Liver (tissue), 10 donors: ENCODE measurements at places on chromosomes 2 and 18. TPM values are rescaled to one million over a fixed set of nuclear protein-coding genes. Genes with fewer than 3 reads are reported as not detected.

The C2orf92 gene
- 1.9 TPM for polyA plus RNA-seq

The IGFBP5 gene
- 15.7 TPM for polyA plus RNA-seq

The PTMA gene
- polyA plus RNA-seq = 523 TPM

The GAREM2 gene
- 0.28 TPM for polyA plus RNA-seq

The TEX44 gene
- not detected for polyA plus RNA-seq

GRCh38 chr2:10773821-10774341, 38.7 kb downstream of the PDIA6 start:
- DNase-seq = no peak

DNA sequence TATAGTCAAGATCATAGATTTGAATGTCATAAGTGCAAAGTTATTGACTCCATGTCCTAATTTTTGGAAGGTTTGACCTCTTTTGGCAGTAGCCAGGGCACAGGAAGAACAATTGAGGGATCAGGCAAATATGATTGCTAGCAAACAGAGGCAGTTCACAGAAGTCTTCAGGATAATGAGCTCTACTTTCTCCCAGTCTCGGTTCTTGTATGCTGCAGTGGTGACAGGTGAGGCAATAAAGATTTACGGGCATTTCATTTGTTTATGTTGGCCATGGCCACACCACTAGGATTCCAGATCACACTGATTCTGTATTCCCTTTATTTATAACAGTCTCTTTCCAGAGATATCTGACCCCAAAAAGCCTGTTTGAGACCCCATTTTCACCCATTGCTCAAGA, 137.5 kb downstream of the UBR3 start:
- DNase-seq = no peak

DNA sequence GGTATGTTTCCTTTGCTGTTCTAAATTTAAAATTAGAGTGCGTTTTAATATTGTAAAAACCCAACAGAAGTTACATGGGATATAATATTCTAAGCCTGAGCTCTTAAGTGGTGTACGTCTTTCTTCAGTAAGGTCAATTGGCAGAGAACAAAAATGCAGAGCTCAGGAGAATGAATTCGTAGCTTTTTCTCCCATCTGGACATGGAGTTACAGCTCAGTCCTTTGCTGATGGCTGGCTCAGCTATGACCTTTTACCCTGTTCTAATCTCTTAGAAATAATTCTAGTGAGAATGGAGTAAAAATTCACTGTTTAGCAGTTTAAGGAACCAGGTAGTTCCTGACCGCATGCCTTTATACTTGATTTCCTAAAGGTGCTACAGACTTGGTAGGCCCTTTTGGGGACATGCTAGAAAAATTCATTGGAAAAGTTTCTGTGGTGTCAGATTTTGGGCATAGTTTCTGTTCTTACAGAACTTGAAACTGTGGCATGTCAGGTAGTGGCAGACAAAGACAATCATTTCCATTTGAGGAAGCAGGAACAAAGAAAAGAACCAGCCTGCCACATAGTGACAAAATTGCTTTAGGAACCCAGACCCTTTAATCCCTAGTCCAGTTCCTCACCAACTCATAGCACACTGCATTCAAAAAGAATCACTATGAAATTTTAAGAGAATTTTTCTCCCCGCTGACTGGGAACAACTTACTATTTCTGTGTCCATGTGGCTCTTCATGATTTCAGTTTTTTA, 566.8 kb upstream of the ZNF804A start:
- DNase-seq = no peak

- no peak for DNase-seq
Observed at GRCh38 chr2:162028511-162028910, 45.5 kb downstream of the DPP4 start.

GRCh38 chr18:76970770-76971559, 148.6 kb downstream of the ZNF236 start:
- no peak for DNase-seq

DNA sequence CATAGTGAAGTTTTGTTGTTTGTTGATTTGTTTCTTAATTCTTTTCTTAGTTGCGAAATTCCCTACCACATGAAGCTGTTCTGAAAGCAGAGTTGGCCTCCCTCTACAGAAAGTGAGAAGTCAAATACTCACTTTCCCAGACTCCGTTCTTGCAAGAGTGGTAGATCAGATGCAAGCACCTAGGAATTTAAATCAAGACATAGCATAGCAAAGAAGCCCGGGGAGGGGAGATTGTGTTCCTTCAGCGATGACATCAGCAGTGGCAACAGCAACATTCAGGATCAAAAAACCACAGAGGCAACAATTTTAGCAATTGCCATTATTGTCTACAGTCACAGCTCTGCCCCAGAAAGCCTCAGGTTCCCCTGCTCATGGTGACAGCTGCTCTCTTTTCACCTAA, 580.0 kb downstream of the RNF144A start:
- DNase-seq = no peak

DNA sequence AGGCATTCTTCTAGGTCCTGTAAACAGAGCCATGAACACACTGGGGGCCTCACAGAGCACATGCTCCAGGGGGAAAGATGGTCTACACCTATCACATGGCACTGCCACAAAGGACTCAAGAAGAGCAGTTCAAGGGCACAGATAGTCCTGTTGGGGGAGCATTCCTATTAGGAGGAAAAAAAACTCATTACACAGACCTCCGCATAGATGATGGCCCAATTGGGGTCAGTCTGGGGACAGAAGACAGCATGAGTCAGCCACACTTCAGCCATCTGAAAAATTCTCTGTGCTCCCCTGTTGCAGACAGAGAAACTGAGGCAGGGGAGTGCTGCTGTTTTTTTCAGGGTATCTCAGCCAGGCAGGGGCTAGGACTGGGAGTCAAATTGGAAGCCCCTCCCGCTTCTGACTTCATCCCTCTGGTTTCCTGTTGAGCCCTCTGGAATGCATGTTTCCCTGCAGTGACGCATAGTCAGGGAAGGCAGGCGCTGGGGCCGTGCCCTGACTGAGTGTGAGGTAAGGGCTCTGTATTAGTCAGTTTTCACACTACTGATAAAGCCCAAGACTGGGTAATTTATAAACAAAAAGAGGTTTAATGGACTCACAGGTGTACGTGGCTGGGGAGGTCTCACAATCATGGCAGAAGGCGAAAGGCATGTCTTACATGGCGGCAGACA, 67.9 kb downstream of the RHOB start:
- DNase-seq = no peak

DNA sequence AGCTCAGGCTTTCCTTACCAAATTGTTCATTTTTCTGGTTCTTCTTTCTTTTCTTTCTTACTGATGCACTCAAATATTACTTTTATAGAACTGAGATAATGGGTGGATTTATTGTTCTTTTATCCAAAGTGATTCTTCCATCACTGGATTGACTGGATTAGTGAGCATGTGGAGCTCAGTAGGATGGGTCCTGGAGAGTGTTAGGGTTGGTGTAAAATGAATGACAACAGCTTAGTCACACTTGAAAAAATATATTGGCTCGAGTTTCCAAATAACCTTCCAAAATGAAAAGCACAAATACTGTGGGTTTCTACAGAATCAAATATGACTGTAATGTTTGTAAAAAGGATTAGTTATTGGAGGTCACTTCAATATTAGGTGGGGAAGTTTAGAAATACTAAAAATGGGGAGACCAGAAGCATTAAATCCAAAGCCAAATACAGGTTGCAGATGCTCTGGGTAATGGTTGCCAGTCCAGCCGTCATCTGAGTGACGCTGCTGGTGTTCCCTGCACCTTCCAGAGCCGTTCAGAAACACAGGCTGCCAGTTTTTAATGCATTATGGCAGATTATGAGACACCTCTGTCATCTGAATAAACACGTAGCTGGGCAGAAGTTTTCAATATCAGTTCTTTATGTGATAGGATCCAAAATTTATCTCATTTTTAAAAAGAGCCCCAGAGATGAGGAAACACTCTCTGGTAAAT, 294.8 kb upstream of the NRP2 start:
- DNase-seq = no peak

DNA sequence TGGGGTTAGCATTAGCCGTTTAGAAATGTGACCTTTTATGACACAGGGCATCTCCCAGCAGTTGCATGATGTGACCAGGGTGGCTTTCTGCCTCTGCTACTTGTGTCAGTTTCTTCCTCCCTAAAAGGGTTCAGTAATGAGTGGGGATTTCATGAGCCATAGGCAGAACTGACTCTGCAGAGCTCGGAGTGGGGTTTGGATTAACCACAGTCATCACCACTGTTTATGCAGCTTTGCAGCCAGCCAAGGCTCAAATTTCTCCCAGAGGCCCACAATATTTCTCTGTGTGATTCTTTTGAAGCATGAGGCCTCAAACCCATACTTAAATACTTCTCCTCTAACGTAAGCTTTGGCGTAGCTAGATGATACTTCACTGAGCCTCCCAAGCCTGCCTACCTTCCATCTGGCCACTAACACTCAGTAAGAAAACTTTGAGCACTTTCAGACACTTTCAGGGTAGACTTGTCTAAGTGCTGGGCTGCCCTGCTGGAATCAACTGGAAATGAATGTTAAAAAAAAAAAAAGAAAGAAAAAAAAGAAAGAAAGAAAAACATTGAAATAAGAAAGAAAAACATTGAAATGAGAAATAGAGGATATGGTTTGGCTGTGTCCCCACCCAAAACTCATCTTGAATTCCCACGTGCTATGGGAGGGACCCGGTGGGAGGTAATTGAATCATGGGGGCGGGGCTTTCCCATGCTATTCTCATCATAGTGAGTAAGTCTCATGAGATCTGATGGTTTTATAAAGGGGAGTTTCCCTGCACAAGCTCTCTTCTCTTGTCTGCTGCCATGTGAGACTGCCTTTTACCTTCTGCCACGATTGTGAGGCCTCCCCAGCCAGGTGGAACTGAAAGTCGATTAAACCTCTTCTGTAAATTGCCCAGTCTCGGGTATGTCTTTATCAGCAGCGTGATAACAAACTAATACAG, 11.5 kb upstream of the LAPTM4A start:
- DNase-seq = no peak
